Hippocampal formation (tissue), 2 donors: ENCODE measurements at places on chromosomes 16 and 17.

DNA sequence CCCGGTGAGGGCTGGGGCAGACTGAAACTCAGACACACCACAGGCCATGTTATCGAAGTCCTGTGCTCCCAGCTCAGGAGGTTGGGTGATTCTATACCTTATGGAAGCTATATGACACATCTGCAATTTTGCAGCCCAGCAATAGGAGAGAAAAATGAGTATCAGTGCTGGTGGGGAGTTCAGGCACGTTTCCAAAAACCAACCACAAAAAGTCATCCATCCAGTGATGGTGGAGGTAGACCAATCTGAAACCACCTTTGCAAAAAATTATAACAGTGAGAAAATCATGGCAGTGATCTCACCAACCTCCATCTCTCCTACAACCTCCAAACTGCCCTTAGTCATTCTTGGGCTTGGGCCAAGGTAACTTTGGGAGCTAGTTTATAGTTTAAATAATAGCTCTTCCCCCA, 327.9 kb downstream of the SLC39A11 start:
- DNase-seq: no peak

DNA sequence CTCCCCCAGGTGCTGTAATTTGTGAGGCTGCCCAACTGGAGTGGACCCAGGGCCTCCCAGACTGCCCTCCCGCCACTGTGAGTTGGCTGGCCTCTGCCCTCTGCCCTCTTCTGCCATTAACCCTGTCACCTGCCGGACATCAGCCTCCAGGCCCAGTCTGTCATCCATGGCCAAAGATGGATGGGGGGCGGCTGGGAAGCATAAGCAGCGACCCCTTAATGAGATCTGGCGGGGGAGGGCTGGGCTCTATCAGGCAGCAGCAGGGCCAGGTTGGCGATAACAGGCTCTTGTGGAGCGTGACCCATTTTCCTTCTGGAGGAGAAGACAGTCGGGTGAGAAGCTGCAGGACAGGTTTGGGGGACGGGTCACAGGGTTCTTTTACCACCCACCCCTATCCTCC, 25.3 kb downstream of the CDK5RAP3 start:
- DNase-seq: no peak

DNA sequence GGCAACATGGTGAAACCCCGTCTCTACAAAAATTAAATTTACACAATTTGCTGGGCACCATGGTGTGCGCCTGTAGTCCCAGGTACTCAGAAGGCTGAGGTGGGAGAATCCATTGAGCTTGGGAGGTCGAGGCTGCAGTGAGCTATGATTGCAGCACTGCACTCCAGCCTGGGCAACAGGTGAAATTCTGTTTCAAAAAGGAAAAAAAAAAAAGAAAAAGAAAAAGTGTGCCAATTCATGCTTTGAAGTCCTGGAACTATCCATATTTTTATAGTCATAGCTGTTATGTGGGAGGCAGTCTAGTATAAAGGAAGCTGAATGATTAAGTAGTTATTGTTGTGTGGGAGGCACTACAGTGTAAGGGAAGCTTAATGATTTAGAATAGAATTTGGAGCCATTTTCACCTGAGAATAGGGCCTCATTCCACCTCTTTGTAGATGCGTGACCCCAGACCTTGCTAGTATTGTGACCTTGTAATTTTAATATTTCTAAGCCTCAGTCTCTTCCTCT, 31.6 kb downstream of the IQCK start:
- no peak for DNase-seq

GRCh38 chr16:25063865-25064264, 47.7 kb upstream of the LCMT1 start:
- no peak for DNase-seq

- DNase-seq: no peak
Measured at GRCh38 chr16:7624871-7625766, 292.5 kb downstream of the RBFOX1 start.

- DNase-seq: no peak
Measured at GRCh38 chr16:78175287-78175686, 75.8 kb downstream of the WWOX start.

DNA sequence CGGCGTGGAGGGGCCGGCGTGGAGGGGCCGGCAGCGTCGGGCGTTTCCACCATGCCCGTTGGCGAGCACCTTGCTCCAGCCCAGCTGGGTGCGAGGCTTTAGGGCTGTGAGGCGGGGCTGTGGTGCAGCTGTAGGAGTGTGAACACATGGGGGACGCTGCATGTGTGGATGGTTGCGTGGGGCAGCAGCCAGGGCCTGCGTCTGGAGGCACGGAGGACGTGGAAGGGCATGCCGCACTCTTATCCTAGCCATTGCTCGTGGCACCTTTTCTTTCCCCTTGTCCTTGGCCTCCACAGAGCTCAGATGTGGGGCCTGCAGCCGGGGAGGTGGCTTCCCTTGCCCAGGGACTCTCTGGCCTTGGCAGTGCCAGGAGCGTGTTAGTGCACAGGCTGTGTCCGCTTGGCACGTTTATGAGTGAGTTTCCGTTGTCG, 47.8 kb downstream of the PDPK1 start:
- DNase-seq: no peak

- DNase-seq: no peak
Measured at GRCh38 chr17:56203430-56203829, 50.2 kb downstream of the ANKFN1 start.

GRCh38 chr17:71080937-71081336, 911.6 kb downstream of the KCNJ2 start:
- no peak for DNase-seq

- DNase-seq: peak; percentile 60
Measured at GRCh38 chr17:77489893-77490255, 349.1 kb downstream of the SEC14L1 start.

GRCh38 chr16:2359919-2360318, 19.4 kb upstream of the ABCA3 start:
- DNase-seq: no peak

GRCh38 chr16:4306470-4307214, 9.2 kb upstream of the GLIS2 start:
- DNase-seq: no peak

- DNase-seq: peak; percentile 81
Measured at GRCh38 chr17:41975099-41976083, 8.8 kb downstream of the CNP start.

DNA sequence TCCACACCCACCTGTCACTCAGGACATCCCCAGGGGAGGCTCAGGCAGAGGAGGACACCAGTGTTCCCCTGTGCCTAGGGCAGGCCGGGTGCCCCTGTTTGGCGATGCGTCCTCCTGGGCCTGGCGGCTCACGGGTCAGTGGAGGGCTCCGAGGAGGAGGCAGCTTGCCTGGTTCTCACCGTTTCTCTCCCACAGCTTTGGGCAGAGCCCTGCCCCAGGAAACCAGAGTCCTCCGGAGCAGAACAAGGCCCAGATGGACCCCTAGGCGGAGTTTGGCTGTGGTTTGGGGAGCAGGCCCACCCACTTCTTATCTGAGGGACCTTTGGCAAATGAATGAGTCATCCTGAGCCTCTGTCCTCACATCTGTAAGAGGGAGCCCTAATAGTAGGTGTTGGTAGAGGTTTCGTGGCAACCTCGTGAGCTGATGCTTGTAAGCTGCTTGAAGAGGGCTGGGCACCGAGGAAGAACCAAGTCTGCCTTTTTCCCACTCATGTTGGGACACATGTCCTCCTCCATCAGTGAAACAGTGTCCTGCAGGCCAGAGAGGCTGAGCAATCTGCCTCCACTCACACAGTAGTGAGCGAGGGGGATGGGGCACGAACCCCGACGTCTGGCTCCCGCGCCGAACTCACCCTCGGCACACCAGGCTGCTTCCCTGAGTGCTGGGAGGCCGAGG, 247.0 kb upstream of the CIBAR2 start:
- DNase-seq: no peak

DNA sequence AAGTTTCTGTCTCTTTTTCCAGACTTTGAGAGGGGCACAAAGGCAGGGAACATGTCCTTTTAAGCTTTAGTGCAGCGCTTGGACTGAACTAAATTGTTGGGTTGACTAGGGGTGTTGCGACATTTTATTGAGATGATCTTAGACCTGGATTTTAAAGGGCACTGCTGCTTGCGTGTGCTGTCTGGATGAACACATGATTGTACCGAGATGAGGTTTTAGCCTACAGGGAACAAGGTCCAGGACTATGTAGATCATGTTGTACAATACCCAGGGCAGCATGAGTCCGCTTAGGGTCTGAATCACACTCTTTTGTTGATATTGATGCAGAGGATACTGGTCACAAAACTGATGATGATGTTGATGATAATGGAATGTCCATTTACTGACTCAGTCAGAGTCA, 5.2 kb upstream of the RGS9 start:
- DNase-seq: no peak

DNA sequence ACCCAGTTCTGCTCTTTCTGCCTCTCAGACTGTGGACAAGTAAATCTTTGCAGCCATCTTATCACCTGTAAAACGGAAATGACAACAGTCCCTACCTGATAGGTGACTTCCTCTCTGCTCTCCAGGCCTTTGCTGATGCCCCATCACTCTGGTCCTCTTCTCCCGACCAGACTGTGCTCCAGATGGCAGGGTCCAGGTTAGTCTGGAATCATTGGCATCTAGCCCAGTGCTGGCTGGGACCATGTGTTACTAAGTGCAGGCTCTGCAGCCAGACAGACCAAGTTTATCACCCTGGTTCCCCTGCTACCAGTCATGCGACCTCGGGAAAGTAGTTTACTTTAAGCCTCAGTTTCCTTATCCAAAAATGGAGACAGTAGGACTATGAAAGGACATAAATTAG, 1.8 kb upstream of the NUBP1 start:
- DNase-seq: no peak

- no peak for DNase-seq
Measured at GRCh38 chr17:74805591-74805991, 29.4 kb upstream of the NAT9 start.

- DNase-seq: no peak
Measured at GRCh38 chr16:24262816-24263215, 6.7 kb downstream of the CACNG3 start.

- no peak for DNase-seq
Measured at GRCh38 chr17:48541577-48542113, 3.3 kb downstream of the HOXB2 start.

DNA sequence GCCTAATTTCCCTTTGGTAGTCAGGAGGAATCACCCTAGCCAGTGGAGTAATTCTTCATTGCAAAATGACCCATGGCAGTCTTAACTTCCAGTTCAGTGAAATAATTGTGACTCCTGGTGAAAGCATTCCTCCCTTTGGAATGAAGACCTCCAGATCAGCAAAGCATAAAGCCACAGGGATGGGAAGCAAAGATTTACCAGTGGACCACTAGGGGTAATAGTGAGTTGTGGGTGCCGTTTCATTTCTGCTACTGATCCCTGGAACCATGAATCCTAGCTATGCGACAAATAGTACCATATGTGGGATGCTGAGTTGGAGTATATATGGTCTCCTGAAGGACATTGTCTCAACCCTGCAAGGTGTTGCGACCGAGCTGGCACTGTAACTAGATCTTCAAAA, 13.7 kb downstream of the DYNLL2 start:
- no peak for DNase-seq
